ENCODE measurements at places on chromosomes 1 and 21.

DNA sequence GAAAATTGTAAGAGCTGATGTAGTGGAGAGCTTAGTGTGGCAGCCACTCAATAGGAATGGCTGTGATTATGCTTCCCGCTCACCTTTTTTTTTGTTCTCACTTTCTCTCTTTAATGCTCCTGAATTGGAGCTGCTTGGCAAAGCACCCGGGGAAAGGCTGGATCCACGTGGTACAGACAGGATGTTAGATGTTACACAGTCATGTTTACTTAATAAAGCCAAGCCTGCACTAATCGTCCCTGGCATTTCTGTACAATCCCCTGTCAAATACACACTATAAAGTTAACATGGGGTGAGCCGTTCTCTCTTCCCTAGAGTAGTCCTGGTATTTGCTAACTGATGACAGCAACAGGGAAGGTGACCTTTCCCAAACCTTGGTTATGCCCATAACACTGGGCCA, 187.8 kb downstream of the ZSCAN20 start:
- no peak for DNase-seq

- no peak for DNase-seq
These were observed 19.4 kb downstream of the RPS6KC1 start for GRCh38 chr1:213070406-213070805.

DNA sequence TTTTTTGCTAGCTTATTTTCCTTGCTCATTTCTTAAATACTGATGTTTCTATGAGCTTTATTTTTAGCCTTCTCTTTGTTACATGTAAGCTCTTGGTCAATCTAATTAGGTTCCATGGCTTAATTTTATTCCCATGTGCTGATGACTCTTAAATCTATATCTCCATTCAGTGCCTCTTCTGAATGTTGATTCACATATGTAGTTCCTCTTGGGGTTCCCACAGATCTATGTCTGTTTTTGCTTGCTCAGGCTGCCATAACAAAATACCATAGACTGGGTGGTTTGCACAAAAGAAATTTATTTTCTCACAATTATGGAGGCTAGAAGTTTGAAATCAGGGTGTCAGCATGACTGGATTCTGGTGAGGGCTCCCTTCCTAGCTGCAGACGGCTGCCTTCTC, 58.3 kb upstream of the PLA2G4A start:
- DNase-seq = no peak

DNA sequence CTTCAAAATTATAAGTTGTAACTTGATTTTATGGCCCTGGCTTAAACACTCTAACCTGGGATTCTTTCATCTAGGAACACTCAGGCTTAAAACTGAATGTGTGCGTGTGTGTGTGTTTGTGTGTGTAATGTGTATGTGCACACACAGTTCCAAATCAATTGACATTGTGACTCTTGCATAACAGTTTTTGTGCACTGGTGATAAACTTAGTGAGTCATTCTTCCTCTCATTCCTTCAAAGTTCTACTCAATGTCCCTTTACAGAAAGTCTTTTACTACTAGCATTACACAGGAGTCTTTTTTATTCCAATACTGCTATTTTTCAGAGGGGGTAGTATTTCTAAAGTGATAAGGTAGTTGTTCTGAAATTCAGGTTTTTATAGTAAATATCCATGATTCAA, 943.6 kb downstream of the KCNT2 start:
- no peak for DNase-seq

DNA sequence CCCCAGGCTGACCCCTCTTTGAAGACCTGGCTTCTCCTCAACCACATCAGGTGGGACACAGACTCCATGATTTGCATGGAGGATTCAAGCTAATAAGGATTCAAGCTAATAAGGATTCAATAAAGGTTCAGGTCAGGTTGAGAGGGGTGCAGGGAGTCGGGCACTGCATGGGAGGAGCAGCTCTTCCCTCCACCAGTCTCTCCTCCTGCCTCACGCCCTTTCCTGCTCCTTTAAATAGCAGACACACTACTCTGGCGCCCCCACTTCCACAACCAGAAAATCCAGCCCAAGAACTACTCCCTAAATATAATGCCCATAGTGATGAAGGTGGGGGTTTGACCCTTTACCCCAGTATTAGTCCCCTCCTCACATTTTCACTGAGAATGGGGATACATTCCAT, 7.1 kb downstream of the MEX3A start:
- DNase-seq = no peak

GRCh38 chr1:53362851-53363642, 35.2 kb upstream of the LRP8 start:
- DNase-seq = no peak

- no peak for DNase-seq
These were observed 172.2 kb upstream of the L1TD1 start for GRCh38 chr1:62022382-62022983.

- no peak for DNase-seq
These were observed 50.7 kb downstream of the EBNA1BP2 start for GRCh38 chr1:43121256-43121900.

DNA sequence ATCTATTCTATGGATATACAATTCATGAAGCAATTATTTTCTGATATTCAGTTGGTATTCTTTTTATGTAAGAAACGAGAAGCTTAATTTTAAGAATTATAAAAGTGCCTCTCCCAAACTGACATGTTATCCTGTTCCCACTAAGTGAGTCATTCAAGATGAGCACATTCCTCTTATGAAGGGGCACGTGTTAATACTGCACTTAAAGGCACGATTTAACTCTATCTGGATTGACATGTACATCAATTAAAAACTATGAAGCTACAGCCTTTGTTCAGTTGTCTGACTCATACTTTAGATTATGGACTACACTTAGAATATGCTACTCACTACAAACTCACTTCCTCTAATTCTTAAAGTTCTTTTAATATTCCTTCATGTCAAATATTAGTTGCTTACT, 111.6 kb downstream of the CYYR1 start:
- DNase-seq = no peak

GRCh38 chr1:157390651-157391050, 161.7 kb downstream of the FCRL5 start:
- DNase-seq = no peak

DNA sequence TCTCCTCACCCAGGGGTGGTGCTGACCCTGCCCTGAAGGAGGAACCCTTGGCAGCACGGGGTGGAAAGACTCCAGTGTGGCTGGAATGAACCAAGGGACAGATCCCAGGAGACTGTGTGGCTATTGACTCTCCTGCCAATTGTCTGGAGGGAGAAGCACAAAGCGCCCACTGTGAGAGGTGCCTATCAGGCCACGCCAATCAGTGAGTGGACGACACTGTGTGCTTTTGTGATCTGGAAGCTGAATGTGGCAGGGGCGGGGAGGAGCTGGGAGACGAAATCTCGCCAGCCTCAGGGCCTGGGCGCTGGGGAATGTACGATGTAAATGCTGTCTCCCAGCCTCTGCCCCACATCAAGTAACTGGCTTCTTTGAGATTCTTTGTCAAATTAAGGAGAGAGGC, 167.1 kb downstream of the ZBTB18 start:
- no peak for DNase-seq

GRCh38 chr1:54257346-54257620, 57.3 kb downstream of the MRPL37 start:
- no peak for DNase-seq

DNA sequence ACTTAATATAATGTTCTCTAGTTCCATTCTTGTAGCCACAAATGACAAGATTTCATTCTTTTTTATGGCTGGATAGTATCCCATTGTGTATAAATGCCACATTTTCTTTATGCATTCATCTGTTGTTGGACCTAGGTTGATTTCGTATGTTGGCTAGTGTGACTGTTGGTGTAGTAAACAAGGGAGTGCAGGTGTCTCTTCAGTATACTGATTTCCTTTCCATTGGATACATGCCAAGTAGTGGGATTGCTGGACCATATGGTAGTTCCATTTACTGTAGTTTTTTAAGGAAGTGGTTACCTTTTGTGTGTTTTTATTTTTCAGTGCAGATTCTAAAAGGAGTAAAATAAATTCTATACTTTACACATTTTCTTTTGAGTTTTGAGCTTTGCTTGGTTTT, 5.7 kb downstream of the PARK7 start:
- DNase-seq = no peak

- DNase-seq = no peak
These were observed 9.2 kb downstream of the RAP1GAP start for GRCh38 chr1:21659924-21660326.

GRCh38 chr1:36300526-36300925, 5.6 kb upstream of the SH3D21 start:
- DNase-seq = no peak

GRCh38 chr1:972726-973458, 6.6 kb downstream of the PLEKHN1 start:
- no peak for DNase-seq

GRCh38 chr1:196373798-196374197, 234.4 kb downstream of the KCNT2 start:
- no peak for DNase-seq

DNA sequence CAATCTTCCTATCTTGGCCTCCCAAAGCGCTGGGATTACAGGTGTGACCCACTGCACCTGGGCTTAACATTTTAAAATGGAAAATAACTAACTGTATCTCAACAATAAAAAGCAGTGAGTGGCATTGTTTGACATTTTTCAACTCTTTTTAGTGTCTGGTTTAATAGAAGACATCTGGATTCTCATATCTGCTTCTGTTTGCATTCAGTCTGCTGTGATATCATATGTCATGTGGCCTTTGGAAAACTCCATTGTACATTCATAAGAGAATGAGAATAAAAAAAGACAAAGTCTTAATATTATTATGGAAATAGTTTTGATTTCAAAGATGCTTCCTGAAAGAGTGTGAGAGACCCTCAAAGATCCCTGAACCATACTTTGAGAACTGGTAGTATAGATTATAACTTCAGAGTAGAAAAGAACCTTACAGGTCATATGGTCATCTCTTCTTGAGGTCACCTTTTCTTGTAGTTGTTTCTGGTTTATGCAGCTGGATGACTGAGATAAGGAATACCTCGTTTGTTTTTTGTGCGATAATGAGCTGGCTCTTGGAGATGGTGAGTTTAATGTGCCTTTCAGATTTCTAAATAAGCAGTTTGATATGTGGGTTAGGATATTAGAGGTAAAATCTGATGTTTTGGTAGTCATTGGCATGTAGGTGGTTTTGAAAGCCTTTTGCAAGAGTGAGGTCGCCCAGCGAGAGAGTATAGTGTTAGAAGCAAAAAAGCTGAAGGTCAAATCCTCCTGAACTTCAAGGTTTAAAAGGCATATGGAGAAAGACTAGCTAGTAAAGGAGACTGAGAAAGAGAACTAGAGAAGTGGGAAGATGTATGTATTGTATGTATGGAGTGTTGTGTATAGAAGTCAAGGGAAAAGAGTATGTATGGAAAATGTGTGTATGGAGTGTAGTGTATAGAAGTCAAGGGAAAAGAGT, 17.2 kb downstream of the CEP350 start:
- no peak for DNase-seq

DNA sequence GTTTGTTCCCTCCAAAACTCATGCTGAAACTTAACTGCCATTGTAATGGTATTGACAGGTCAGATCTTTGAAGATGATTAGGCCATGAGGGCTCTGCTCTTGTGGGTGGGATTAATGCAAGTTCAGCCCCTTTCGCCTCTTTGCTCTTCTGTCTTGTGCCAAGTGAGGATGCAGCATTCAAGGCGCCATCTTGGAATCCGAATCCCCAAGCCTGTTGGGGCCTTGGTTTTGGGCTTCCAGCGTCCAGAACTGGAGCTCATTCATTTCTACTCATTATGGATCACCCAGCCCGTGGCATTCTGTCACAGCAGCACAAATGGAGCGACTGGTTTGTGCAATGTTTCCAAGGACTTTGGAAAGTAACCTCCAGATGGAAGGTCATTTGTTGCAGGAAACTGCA, 5.6 kb downstream of the TTC34 start:
- no peak for DNase-seq

DNA sequence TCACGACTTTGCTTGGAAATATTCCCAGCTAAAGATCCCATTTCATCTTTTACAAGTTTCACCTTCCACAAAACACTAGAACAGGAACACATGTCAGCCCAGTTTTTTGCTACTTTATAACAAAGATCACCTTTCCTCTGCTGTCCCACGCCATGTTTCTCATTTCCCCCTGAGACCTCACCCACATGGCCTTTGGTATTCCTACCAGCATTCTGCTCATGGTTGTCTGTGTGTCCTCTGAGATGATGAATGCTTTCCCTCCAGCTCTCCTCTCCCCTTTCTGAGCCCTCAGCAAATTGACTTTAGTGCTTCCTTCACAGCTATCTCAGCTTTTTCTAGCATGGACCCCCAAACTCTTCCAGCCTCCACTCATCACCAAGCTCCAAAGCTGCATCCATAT, 32.3 kb upstream of the ABCG1 start:
- no peak for DNase-seq

DNA sequence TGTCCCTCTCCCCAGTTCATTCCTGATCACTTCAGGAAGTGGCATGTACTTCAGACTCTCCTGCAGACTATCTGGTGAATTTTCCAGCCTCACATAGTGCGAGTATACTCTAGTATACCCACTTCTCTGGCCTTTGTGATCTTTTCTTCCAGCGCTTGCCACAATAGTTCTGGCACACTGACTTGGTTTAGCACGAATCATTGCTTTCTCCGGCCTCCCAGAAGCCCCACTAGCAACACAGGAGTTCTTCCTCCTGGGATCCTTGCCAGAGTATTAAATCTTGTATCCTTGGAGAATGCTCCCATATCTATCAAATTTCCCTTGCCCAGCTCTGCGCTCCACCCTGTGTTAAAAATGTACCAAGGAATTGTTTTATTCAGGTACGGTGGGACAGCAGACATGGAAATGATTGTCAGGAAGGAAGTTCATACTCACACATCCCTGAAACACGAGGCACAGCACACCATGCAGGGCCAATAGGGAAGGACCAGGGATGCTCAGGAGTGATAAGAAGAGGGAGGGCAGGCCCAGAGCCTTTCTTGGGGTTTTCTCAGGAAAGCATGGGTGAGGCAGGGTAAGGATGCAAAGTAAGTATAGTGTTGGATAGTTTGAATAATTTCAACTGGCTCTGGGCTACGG, 136.7 kb downstream of the ADSS2 start:
- no peak for DNase-seq

- no peak for DNase-seq
These were observed 137.2 kb downstream of the KCTD3 start for GRCh38 chr1:215704089-215704860.

GRCh38 chr1:25522031-25522655, 21.3 kb upstream of the LDLRAP1 start:
- DNase-seq = no peak

- no peak for DNase-seq
These were observed 9.7 kb downstream of the SMYD3 start for GRCh38 chr1:246497331-246497915.

- DNase-seq = no peak
These were observed 738 bp downstream of the CELF3 start for GRCh38 chr1:151715726-151716404.

GRCh38 chr1:1914101-1914970, 724 bp upstream of the CALML6 start:
- DNase-seq = no peak

DNA sequence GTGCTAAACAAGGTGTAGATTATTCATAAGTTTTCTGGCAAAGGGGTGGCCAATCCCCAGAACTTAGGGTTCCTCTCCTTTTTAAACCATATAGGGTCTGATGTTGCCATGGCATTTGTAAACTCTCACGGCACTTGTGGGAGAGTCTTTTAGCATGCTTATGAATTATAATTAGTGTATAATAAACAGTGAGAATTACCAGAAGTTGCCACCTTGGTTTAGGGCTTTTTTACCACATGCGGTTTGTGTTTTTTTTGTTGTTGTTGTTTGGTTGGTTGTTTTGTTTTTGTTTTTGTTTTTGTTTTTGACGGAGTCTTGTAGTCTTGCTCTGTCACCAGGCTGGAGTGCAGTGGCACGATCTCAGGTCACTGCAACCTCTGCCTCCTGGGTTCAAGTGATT, 8.9 kb upstream of the LAX1 start:
- DNase-seq = no peak

GRCh38 chr1:110293601-110294104, 45.5 kb upstream of the RBM15 start:
- DNase-seq = no peak

- DNase-seq = no peak
These were observed 506 bp downstream of the MYOM3 start for GRCh38 chr1:24111262-24111995.
